Transverse colon (tissue), 4 donors: ENCODE measurements at places on chromosomes 1 and 21. TPM values are rescaled to one million over a fixed set of nuclear protein-coding genes. Genes with fewer than 3 reads are reported as not detected.

The DPT gene
- total RNA-seq, result 122 TPM

The CD48 gene
- 17.6 TPM for total RNA-seq

The HCN3 gene
- total RNA-seq, result 34.0 TPM

The CITED4 gene
- 19.1 TPM for total RNA-seq

The CRNN gene
- total RNA-seq, result not detected

The LIN28A gene
- not detected for total RNA-seq

DNA sequence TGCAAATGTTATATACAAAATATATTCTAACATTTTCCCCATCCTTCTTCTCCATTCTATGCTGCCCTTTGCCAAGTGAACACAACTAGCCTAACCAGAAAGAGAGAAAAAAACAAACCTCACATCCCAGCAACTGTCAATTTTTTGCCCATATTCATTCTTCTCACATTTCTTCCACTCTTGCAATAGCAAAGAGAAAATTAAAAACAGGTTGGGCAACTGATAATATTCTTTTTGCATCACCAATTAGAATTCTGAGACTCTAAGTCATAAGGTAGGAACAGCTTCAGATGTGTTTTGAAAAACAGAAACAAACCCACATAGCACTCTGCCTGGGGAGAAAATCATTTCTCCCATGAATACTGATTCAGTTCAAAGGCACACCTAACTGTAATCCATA lies 25.2 kb upstream of the EXO1 start:
- H3K36me3 ChIP-seq, result no peaks in the 10 kb centered on the region
- no peak overlapping the region for H3K4me3 ChIP-seq
- H3K4me1 ChIP-seq, result no peaks in the 10 kb centered on the region
- no peak for DNase-seq

- no peaks in the 10 kb centered on the region for H3K4me1 ChIP-seq
- no peak overlapping the region for H3K4me3 ChIP-seq
- DNase-seq, result no peak
- no peak overlapping the region for H3K27ac ChIP-seq
Observed at GRCh38 chr1:117646007-117646811, 40.4 kb downstream of the TENT5C start.

GRCh38 chr1:204286831-204287421 lies 72.8 kb downstream of the PLEKHA6 start:
- H3K4me1 ChIP-seq, result peaks cover 7% of the 10 kb centered on the region
- peak; percentile 35 for DNase-seq
- peak overlapping the region; percentile 63 for H3K27ac ChIP-seq

GRCh38 chr1:240794046-240794843 lies 182.3 kb upstream of the GREM2 start:
- DNase-seq, result no peak
- H3K4me1 ChIP-seq, result no peaks in the 10 kb centered on the region
- no peak overlapping the region for H3K4me3 ChIP-seq
- no peak overlapping the region for H3K27ac ChIP-seq

DNA sequence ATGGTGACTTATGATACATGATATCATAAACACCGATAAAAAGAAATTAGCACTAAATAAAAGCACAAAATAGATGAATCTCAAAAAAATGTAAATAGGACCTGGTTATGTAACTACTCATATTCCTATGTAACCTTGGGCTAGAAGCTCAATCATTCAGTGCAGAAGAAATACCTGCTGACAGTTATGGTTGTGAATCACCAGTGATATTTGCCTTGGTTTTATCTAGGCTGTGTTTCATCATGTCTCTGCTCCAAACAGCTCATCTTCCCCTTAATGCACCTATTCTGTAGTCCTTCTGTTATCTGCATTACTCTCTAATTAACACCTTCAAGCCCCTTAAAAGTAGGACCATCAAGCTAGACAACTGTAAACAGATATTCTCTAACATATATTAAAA lies 16.3 kb upstream of the PIGC start:
- no peak for DNase-seq
- H3K27me3 ChIP-seq, result no peaks in the 10 kb centered on the region
- H3K36me3 ChIP-seq, result no peaks in the 10 kb centered on the region
- no peak overlapping the region for H3K4me3 ChIP-seq
- no peaks in the 10 kb centered on the region for H3K4me1 ChIP-seq

DNA sequence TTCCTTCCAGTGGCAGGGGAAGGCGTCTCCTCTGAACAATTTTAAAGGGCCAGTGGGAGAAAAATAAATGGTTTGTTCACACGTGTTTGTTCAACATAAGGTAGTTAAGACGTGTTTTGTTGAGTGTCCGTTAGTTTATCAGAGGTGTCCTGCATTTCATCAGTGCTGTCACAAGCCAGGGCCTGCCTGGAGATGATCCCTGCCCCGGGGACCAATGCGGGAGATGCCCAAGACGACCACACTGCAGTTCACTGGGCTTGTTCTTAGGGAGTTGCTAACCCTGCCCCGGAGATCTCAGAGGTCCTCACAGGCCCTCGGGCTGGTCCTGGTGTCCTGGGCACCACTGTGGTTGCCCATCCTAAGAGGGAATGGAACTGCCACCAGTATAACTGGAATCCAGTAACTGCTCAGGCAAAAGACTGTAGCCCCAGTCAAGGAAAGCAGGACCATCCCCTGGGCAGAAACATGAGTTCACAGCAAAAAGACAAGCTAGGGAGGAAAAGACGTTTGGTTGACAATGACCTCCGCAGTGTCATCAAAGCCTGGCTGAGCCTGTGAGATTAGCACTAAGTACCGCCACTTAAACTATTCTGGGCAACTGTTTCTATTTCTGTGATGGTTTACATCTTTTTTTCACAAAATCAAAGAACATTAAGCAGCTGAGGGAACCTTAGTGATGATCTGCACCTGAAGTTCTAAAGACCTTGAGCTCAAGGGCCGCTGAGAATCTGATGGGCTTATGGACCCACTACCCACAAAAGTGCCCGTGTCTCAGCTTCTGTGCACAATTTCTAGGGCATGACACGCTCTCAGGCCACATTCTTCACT lies 44.9 kb upstream of the LIN9 start:
- no peaks in the 10 kb centered on the region for H3K4me1 ChIP-seq
- no peak overlapping the region for H3K4me3 ChIP-seq
- no peaks in the 10 kb centered on the region for H3K27me3 ChIP-seq

GRCh38 chr1:93616996-93617669 lies 64.5 kb downstream of the BCAR3 start:
- DNase-seq, result peak; percentile 37
- no peaks in the 10 kb centered on the region for H3K36me3 ChIP-seq
- peak overlapping the region; percentile 91 for H3K27ac ChIP-seq

DNA sequence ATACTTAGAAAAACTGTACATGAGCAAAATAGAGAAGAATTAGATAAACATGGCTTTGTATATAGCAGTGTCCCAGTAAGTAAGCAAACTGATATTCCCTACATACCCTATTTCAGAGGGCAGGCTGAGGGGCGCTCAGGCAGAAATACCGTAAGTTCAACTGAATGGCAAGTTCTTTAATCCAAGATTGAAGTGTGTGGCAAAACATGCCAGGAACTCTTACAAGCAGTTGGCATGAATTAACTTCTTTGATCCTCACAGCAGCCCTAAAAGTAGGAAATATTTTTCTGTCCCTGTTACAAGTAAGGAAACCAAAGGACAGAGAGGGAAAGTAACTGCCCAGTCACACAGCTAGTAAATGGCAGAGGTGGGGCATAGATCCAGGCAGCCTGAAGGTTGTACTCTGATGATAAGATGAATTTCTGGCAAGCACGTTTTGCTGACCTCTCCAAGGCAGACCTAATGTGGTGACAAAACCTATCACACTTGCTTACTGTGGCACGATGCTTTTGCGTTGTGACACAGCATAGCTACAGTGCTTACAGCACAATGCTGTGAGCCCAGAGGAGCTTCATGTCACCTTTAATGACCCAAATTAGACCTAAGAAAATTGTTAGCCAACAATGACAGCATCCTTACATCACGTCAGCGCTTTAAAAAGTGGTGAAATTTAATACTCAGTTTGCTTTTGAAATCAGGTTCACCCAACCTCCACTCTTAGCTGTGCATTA lies 35.0 kb upstream of the THEM4 start:
- no peaks in the 10 kb centered on the region for H3K36me3 ChIP-seq
- peak overlapping the region; percentile 70 for H3K27ac ChIP-seq
- H3K4me3 ChIP-seq, result no peak overlapping the region
- H3K27me3 ChIP-seq, result no peaks in the 10 kb centered on the region

DNA sequence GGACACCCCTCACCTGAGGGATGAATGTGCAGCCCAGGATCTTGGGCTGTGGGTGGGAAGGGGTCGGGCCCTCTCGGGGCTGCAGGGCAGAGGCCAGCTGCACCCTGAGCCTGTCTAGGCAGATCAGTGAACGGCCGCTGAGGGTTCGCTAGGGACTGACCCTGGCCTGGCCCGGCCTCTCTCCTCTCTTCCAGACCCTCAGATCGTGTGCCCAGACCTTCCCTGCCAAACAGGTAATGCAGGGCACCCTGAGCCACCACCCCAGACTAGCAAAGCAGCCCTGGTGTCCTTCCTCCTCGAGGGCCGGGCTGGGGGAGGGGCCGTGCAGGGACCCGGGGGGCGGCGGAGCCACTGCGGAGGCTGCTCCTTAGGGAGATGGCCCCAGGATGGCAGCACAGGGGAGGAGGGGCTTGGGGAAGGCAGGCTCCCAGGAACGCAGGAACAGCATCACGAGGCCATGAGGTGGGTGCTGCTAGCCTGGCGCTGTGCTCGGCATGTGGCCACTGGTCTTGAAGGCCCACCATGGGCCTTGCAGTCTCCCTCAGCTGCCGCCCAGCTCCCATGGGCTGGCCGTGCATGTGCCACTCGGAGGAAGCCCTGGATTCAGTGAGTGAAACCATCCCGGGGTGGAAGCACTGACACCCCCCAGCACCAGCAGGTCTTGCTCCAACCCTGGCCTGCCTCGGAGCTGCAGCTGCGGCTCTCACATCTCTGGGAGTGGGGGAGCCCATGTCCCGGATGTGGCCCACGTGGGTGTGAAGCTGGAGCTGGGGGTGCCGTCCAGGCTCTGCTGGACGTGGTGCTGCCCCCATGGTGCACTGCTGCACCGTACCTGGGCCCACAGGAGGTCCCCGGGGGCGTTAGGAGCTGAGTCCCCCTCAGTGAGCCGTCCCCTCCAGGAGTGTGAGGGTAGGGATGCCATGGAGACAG lies 28.7 kb downstream of the COL6A2 start:
- no peaks in the 10 kb centered on the region for H3K27me3 ChIP-seq
- peak; percentile 6 for DNase-seq
- H3K4me1 ChIP-seq, result no peaks in the 10 kb centered on the region
- H3K4me3 ChIP-seq, result no peak overlapping the region

GRCh38 chr1:205492774-205493173 lies 11.7 kb upstream of the CDK18 start:
- no peaks in the 10 kb centered on the region for H3K36me3 ChIP-seq
- H3K27ac ChIP-seq, result no peak overlapping the region
- H3K4me1 ChIP-seq, result peaks cover 34% of the 10 kb centered on the region
- H3K27me3 ChIP-seq, result no peaks in the 10 kb centered on the region

GRCh38 chr1:4856396-4856795 lies 202.0 kb downstream of the AJAP1 start:
- no peak overlapping the region for H3K27ac ChIP-seq
- no peak for DNase-seq
- no peak overlapping the region for H3K4me3 ChIP-seq
- no peaks in the 10 kb centered on the region for H3K27me3 ChIP-seq

GRCh38 chr1:47226839-47227215 lies 5.2 kb downstream of the TAL1 start:
- H3K27ac ChIP-seq, result no peak overlapping the region
- no peaks in the 10 kb centered on the region for H3K36me3 ChIP-seq
- no peak overlapping the region for H3K4me3 ChIP-seq
- peaks cover 100% of the 10 kb centered on the region for H3K27me3 ChIP-seq
- H3K4me1 ChIP-seq, result peaks cover 14% of the 10 kb centered on the region
- DNase-seq, result no peak

DNA sequence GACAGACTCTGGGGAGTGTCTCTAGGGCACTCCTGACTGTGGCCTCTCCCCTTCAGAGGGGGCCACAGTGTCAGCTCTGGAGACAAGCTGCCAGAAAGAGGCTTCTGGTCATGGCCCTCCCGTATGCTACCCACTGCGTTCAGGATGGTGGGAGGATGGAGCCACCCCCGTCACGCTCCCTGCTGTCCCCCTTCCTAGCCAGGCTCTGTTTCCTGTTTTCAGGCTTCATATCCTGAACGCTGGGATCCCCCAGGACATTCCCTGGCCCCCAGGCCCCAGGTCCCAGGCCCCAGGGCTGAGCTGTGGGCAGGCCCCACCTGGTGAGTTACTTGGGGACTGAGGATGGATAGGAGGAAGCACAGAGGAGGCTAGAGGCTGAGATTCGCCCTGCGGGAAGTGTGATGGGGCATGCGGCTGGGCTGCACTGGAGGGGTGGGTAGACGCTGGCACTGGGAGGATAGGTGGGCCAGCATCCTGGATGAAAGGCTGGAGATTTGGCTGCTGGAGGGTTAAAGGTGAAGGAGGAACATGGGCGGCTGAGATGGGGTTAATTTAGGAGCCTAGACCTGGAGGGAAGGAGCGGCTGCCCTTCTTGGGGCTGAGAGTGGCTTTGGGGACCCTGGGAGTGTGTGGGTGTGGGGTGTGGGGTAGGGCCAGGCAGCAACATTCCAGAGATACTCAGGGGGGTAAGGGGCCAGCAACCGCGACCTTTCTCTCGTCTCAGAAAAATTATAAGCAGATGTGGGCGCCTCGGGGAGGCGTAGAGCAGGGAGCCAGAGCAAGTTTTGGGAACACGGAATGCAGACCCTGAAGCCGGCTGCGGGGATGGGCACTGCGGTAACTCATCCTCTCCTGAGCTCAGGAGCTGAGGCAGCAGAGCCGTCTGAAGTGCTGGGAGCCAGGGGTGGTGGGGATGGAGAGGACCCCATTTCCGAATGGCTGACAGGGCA lies 8.7 kb downstream of the PEAR1 start:
- no peaks in the 10 kb centered on the region for H3K36me3 ChIP-seq
- no peak overlapping the region for H3K4me3 ChIP-seq
- H3K27me3 ChIP-seq, result peaks cover 18% of the 10 kb centered on the region
- no peak for DNase-seq
- H3K27ac ChIP-seq, result no peak overlapping the region

DNA sequence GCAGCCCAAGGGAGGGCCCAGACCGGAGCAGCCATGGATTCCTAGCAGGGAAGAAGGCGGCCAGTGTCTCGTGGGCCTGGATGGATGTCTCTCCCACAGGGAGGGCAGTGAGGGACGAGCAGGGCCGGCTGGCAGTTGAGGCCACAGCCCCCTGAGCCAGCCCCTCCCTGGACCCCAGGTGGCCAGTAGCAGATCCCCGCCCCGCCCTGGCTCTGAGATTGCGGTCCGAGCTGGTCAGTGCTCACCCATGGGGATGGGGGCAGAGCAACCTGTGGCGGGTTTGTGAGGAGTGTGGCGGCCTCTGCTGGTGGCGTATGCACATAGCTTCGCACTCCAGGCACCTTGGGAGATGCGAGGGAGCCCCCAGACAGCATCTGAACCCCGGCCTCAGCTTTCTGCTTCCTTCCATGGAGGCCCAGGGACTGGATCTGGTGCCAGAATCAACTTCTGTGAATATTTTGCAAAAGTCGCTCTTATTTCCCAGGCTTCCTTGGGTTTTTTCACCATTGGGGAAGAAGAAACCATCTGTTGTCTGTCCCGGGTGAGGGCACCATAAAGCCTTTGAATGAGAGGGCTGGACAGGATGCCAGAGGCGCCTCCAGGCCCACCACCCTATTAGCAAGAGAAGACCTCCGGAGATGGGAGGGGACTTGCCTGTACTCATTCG lies 8.4 kb upstream of the KCNN3 start:
- H3K4me1 ChIP-seq, result no peaks in the 10 kb centered on the region
- H3K27ac ChIP-seq, result no peak overlapping the region
- H3K36me3 ChIP-seq, result no peaks in the 10 kb centered on the region
- DNase-seq, result peak; percentile 80
- no peak overlapping the region for H3K4me3 ChIP-seq
